Islet precursor cell (in vitro differentiated cells): ENCODE measurements at places on chromosomes 12 and 14.

- DNase-seq, result no peak
These were observed 114.2 kb downstream of the TTC6 start for GRCh38 chr14:37709419-37710195.

DNA sequence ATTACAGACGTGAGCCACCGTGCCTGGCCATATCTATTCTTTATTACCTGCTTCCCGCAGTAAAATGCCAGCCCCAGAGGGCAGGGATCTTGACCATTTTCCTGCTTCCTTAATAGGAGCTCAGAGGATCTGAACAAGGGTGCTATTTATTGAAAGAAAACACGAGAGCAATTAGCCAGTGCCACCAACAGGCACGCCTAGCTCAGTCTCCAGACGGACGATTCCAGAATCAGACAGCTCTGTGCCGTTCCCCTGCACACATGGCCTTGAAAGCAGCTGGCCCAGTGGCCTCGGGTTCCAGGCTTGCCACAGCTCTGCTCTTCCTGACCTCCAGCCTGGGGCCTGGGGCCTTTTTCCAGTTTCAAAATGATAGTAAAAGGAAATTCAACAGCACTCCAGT, 135.2 kb upstream of the RFLNA start:
- DNase-seq, result peak; percentile 83

GRCh38 chr14:75428230-75429104, 645 bp downstream of the JDP2 start:
- no peak for DNase-seq

GRCh38 chr12:116813271-116814041, 67.8 kb downstream of the HRK start:
- peak; percentile 83 for DNase-seq

- DNase-seq, result no peak
These were observed 4.5 kb downstream of the HMGA2 start for GRCh38 chr12:65828711-65829339.

- DNase-seq, result no peak
These were observed 17.6 kb upstream of the NR4A1 start for GRCh38 chr12:52033446-52034140.

- DNase-seq, result no peak
These were observed 15.7 kb upstream of the SLC10A1 start for GRCh38 chr14:69812711-69813110.

DNA sequence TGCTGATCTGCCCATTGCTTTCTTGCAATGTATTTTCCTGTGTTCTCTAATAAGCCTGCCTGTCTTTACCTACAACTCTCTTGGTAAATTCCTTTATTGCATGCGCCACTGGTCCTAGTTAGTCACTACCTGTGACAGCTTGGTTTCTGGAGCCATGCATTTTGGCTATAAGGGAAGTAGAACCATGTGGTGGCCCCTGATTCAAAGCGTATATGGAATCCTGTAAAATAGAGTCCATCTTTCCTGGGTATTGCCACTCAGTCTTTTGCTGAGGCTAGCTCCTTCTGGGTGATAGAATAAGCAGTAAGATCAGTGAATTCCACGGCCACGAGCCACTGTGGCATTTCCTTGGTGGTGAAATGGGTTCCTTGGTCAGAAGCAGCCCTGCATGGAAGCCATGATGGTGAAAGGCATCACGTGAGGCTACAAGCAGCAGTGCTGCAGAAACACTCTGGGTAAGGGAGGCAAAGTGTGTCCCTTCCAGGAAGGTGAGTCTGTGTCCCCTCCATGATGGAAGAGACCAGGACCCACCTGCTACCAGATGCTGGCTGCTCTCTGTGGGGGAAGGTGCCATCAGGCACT, 19.6 kb downstream of the TNFAIP2 start:
- no peak for DNase-seq

DNA sequence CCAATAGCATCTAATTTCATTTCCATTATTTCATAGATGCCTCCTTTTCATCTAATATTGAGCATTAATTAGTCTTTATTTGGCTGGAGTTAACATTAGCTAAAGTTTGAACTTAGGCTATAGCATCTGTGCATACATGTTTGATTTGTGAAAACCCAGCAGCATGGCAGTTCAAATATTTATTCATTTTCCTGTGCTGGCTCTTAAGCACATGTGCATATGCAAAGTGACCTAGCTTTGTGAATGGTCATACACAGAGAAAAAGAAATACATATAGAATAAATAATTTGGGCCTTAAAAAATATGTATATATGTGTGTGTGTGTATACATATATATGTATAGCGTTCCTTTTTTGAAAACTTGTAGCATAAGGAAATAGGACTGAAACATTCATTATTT, 117.8 kb downstream of the HMGA2 start:
- DNase-seq, result no peak

DNA sequence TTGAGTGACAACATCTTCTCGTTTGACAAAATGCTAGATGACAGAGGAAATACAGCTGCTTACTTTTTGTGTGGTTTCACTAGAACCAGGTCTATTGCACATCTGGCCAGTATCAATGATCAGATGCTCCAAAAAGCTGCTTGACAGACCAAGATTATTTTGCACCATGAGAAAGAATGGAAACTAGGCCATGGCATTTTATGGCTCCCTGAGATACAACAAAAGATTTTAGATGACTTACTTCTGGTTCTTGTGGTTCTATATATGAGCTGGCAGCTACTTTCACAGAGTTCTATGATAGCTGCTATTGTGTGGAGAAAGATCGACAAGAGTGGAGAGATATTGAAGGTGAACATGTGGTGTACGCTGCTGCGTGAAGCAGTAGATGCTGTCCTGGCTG, 25.9 kb upstream of the PPFIBP1 start:
- no peak for DNase-seq

DNA sequence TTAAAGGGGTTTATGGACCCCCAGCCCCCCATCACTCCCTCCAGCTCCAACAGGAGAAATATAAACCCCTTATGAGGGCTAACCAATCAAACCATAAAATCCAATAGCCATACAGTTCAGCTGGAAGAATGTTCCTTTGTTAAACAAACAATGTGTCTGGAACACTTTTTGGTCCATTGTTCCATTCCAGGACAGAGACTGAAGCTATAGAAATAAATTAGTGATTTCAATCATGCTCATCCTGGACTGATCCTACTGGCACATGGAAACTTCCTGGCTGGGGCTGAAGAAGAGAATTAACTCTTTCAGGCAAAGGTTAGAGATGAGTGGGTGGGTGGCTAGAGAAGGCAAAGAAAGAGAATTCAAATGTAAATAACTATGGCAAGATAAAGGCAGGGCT, 63.4 kb downstream of the ANO2 start:
- peak; percentile 14 for DNase-seq

DNA sequence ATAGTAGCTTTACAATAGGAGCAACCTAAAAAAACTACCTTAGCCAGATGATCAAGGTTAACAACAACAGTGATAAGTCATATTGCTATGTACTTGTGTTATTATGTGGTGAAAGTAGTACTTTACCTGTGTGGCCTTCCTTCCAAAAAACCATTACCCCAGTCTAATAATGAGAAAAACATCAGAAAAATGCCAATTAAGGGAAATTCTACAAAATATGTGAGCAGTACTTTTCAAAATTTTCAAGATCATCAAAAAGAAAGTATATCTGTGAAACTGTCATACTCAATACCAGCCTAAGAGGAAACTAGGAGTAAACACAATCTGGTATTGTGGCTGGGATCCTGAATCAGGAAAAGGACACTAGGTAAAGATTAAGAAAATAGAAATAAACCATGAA, 165.3 kb upstream of the PKP2 start:
- DNase-seq, result no peak
